ENCODE measurements at places on chromosomes 7 and 10.

GRCh38 chr7:91353848-91354247 is 89.6 kb downstream of the FZD1 start:
- DNase-seq = no peak

DNA sequence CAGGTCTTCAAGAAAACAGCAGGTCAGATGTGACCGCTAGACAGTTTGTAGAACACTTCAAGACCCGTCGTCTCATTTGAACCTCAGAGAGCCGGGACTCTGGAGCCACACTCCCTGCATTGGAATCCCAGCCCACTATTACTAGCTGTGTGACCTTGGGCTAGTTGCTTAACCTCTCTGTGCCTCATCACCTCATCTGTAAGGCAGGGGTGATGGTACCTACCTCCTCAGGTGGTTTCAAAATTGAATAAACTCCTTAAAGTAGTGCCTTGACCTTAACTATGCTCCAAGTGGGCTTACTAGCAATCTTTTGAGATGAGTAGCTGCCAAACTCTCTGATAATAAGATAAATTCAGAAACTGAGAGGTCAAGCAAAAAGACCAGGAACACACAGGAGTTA is 43.8 kb downstream of the OGDH start:
- DNase-seq = no peak

DNA sequence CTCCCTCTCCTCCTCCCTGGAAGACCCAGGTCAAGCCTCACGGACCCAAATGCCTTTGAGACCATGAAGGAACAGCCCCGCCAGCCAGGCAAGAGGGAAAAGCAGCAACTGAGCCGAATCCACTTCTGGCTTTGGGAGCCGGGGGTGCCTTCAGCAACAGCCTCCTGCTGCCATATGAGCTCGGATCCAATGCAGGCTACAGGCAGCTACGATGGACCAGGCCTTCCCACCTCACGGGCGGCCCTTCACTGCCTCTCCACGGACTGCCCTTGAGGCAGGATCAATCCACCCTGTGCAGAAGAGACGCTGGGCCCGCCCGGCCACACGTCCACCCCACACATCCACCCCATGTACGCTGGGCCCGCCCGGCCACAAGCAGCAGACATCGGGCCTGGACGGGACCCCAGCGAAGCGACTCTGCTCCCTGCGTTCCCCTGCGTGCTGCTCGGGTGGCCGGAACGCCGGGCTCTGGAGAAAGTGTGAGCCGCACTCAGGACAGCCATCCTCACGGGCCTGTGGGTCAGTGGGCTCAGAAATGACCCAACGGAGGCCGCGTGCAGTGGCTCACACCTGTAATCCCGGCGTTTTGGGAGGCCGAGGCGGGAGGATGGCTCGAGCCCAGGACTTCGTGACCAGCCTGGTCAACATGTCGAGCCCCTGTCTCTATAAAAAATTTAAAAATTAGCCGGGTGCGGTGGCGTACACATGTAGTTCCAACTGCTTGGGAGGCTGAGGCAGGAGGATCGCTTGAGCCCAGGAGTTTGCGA is 82.0 kb downstream of the FOXL3 start:
- no peak for DNase-seq

- peak; percentile 26 for DNase-seq
These were observed 3.6 kb downstream of the GDI2 start for GRCh38 chr10:5809527-5810154.

DNA sequence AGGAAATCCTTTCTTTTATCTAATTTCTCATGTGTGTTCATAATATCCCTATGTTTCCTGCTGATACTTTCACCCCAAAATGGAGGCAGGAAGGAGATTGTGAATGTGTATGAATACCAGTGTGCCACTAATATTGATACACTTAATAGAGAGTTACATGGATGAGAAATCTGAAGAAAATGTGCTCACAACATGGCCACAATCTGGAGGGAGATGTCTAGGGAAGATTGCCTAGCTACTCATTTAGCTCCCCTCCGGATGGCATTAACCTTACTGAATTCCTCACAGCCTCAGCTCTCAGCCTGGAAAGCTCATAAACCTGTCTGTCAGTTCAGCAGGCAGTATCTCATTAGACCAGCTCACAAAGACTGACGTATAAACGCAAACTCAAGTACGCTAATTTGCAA is 23.4 kb upstream of the DMTF1 start:
- no peak for DNase-seq

GRCh38 chr7:54556121-54556520 is 13.9 kb downstream of the VSTM2A start:
- no peak for DNase-seq

DNA sequence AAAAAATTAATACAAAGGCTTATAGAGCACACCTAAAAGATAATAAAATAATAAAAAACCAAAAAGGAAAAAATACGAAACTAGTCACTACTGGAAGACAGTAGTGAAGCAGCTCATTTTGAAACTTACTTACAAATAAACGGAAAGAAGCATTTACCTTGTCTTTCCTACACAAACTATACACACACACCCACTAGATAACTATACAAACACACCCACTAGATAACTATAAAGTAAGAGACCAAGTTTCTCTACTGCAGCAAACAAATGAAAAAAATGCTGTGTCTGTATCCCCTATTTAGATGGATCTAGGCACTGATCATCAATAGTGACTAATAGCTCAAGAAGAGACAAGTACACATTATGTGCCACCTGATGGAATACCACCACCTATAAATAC is 49.2 kb downstream of the KIF5B start:
- no peak for DNase-seq

DNA sequence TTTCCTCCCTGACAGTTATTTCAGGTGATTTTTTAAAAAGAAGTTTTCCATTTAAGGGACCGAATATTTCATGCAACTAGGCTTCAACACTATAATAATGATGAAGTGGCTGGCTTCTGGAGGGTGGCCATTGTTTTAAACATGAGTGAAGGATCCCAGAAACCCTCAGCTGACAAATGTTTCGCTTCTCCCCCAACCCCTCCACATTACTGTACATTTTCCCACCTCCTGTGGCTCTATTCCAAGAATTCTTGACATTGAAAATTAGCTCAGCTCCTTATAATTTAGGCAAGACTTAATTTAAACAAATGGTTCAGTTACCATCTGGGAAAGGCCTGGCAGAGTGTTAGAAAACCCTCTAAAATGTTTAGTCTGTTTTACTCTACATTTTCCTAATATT is 129.9 kb upstream of the CDCA7L start:
- DNase-seq = no peak

DNA sequence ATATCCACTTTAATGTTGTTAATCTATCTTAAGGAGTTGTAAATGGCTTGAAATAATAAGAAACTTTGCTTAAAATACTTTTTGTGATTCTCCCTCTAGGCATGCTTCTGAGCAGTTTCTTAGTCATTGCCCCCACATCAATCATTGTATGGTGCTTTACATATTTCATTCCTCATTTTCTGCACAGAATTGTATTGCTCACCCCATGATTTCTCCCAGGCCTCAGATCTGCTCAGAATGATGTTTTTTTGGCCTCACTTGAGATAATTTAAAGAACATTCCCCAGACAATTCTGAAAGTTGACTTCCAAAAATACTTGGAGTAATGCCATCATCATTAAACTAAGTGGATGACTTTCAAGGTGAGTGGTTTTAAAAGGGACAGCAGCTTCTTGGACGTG is 82.1 kb upstream of the PRPS1L1 start:
- DNase-seq = no peak

DNA sequence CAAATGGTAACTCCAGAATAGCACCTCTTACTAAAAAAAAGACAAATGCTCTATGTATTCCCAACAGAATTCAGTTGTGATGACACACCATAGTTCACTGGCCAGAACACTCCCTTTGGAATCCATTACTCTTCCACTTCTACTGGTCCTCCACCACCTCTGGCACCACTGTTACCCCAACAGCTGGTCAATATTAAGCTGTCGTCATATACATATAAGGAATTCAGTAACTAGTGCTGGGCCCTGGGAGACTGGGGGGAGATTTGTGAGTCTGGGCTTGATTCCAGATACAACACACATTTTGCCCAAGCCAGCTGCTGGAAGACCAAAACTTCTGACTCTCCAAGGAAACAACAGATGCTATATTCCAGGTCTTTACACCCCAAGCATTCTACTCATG is 26.0 kb upstream of the ITGA8 start:
- peak; percentile 55 for DNase-seq

- no peak for DNase-seq
These were observed 228.4 kb upstream of the INHBA start for GRCh38 chr7:41931263-41931646.

- DNase-seq = no peak
These were observed 4.1 kb downstream of the TBRG4 start for GRCh38 chr7:45107356-45107755.

DNA sequence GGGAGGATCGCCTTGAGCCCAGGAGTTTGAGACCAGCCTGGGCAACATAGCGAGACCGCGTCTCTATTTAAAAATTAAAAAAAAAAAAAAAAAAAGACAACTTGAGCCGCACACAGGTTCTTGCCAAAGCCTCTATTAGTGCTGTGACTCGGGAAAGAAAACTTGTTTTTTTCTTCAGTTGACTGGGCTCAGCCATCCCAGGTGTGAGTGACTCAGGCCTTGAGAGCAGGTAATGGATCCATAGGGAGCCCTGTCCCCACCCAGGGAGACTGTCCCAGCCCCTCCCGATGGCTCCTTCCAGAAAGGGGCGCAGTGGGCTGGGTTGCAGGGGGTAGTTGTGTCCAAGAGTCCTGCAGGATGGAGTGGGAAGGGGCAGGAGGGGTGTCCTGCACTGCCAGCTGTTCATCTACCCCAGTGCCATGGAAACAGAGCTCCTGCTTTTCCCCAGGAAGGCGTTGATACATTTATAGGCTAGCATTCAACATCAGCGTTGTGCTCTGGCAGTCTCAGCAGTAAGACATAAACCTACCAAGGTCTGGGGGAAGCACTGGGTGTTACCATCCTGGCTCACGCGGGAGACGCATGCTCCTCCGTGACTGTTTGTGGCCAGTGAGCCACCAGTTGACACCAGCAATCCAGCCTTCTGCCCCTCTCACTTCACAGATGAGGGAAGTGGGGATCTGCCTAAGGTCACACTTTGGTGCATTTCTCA is 126.6 kb downstream of the CUX1 start:
- DNase-seq = no peak

DNA sequence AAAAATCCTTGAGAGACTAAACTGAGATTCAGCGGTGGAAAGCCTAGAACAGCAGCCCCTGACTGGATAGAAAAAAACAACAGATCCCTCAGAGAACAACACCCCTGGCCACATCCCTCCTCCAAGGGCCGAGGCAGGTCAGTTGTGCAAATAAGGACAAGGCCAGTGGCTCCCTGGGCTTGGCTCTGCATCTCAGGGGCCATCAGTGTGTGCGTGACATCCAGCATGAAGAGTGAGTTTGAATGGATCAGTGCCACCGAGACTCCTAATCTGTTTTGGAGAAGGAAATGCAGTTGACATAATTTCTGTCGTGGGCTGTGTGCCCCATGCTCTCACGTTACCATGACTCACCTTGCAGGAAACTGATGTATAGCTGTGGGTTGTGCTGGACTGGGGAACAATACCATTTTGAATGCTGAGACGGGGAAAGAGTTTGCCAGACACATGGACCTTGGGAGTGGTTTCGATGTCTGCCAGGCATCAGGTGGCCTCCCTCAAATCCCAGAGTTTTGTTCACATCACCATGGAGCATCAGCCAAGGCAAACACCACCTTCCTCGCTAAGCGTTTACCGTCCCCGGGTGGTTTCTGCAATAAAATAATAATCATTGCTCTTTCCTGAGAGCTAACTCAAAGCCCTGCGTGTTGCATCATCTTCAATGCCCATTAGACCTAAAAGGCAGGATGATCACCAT is 153.2 kb upstream of the FZD8 start:
- peak; percentile 19 for DNase-seq

DNA sequence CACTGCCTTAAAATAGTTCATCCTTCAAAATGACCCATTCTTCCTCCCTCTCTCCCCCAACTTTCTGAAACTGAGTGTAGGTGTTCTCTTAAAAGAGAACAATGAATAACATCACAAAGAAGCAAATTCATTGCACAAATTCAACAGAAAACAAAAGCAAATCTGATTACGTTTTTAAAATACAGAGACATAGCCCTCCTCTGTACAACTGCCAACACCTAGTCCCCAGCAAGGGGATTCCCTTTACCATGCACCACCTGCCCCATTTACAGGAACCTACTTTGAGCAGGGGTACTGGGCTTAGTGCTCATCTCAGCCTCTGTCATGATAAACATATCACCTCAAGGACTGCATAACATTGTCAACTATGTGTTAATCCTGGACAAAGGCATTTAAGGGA is 302.8 kb upstream of the AOAH start:
- DNase-seq = no peak

- peak; percentile 72 for DNase-seq
These were observed 9.3 kb downstream of the TCAF1 start for GRCh38 chr7:143892527-143893300.

DNA sequence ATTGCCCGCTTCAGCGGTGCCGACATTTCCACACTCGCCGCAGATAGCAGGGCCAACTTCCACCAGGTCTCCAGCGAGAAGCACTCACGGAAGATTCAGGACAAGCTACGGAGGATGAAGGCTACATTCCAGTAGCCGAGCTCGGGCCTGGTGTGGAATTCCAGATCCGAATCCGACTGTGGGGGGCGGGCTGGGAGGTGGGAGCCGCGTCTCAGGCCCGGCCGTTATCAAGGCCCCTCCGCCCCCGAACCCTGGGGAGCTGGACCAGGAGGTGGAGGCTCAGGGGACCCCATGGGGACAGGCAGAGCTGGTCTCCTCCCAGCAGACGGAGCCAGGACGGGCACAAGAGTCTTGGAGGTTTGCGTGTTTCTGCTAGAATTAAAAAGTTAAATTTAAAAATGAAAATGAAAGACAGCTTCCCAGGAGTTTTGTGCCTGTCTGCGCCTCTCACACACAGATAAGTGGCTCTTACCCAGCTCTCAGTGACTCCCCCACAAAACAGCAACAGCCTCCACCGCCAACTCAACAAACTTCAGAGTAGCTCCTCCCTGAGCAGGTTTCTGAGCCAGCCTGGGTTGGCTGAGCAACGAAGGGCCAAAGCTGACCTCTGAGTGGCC is 5.2 kb upstream of the UTF1 start:
- no peak for DNase-seq

Measured in choroid plexus epithelial cell (primary cell).